ENCODE measurements at places on chromosomes 3 and 15. TPM values are rescaled to one million over a fixed set of nuclear protein-coding genes. Genes with fewer than 3 reads are reported as not detected.

ZNF592 gene
- 27.0 TPM for total RNA-seq

ITPR1 gene
- 14.3 TPM for total RNA-seq

BLM gene
- total RNA-seq = 2.8 TPM

GRCh38 chr3:74537164-74537563 lies 77.3 kb downstream of the CNTN3 start:
- DNase-seq = peak; percentile 5

BMF gene
- total RNA-seq = not detected

EXD1 gene
- total RNA-seq = 0.37 TPM

Data from MCF 10A (cell line).